ENCODE measurements at places on chromosomes 16 and 17.

DNA sequence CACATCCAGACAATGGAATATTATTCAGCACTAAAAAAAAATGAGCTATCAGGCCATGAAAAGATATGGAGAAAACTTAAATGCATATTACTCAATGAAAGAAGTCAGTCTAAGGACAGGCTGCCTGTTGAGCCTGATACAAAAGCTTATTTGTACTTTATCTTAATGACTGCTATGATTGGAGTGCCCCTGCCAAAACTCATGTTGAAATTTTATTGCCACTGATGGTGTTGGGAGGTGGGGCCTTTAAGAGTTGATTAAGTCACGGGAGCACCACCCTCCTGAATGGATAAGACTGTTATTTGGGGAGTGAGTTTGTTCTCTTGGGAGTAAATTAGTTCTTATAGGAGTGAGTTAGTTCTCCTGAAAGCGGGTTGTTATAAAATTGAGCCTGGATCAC is 9.9 kb downstream of the C17orf67 start:
- no peak for DNase-seq

- no peak for DNase-seq
Measured at GRCh38 chr17:73729101-73729500, 84.9 kb upstream of the SDK2 start.

DNA sequence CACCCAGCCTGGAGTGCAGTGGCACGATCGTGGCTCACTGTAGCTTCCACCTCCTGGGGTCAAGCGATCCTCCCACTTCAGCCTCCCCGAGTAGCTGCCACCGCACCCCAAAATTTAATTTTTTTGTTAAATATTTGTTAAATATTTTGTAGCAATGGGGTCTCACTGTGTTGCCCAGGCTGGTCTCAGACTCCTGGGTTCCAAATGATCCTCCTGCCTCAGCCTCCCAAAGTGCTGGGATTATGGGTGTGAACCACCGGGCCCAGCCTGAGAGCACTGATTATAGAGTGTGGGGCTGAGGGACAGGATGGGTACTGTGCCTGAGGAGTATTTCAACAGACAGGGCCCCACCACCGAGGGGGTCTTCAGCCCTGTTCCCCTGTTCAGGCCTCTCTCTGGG is 35.6 kb downstream of the TPSG1 start:
- DNase-seq = no peak

- DNase-seq = no peak
Measured at GRCh38 chr17:64236827-64237403, 26.1 kb downstream of the TEX2 start.

DNA sequence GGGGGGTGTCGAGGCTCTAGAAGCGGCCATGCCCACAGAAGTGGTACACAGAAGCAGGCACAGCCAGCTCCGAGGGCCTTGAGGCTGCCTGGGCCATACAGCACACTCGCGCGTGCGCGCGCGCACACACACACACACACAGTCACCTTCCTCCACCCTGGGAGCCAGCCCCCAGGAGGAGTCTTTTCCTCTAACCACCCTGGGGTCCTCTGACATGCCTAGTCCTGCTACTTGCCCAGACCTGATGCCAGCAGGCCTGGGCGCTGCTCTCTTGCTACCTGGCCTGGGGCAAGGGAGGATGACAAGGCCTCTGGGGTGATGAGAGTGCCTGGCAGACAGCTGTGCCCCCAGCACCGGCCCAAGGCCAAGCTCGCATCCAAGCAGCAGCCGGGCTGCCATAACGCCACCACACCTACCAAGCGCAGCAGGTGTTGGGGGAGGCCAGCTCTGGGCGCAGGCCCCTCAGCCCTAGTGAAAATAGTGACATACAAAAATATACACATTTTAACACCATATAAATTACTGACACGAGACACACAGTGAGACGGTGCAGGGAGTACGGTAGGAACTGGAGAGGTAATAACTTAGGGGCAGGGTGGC is 41.1 kb downstream of the TSC2 start:
- no peak for DNase-seq

DNA sequence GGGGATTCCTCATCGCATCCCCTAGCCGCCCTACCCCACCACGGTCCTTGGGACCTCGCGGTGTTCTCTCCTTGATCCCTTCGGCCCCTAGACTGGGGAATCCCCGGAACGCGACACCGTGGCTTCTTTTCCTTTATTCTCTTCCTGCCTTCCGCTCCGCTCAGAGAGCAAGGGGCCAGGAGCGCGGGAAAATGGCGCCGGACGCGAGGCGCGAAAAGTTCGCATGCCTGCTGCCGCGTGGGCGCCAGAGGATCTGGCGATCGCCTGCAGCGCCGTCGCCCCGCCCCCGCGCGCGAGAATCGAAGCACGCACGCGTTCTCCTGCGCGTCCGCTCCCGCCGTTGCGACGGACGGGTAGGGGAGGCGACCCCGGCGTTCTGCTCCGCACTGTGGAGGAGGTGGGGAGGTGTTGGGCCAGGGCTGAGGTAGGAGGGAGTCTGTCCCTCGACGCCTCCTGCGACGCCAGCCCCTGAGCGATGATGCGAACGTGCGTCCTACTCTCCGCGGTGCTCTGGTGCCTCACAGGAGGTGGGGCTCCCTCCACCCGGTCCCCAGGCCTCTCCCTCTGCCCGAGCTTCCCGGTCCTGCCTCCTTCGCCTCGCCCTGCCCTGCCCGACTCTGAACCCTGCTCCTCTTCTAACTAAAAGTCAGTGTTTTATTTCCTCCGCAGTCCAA is at the start of gene ZPBP2:
Gene ZPBP2, plus strand, starts transcription at position 323 of the 674 bp plus-strand sequence. Its CDS starts 153 bp downstream, at position 476.
- DNase-seq = no peak

DNA sequence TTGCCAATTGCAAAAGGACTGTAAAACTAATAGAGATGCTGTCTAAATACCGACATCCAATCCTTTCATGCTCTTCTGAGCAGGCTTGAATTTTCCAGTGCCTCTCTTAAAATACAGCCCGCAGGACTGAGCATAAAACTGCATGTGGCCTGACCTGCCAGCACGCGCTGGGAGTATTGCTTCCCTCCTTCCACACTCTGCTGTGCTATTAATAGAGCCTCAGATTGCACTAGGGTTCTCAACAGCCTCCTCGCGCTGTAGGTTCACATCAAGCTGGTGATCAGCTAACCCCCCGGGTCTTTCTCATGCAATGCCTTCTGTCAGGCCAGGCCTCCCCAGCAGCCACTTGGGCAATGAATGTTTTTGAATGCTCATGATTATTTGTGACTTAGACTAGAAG is 14.2 kb upstream of the MSI2 start:
- DNase-seq = no peak

GRCh38 chr17:48113201-48113676 is 5.7 kb downstream of the SNX11 start:
- no peak for DNase-seq

DNA sequence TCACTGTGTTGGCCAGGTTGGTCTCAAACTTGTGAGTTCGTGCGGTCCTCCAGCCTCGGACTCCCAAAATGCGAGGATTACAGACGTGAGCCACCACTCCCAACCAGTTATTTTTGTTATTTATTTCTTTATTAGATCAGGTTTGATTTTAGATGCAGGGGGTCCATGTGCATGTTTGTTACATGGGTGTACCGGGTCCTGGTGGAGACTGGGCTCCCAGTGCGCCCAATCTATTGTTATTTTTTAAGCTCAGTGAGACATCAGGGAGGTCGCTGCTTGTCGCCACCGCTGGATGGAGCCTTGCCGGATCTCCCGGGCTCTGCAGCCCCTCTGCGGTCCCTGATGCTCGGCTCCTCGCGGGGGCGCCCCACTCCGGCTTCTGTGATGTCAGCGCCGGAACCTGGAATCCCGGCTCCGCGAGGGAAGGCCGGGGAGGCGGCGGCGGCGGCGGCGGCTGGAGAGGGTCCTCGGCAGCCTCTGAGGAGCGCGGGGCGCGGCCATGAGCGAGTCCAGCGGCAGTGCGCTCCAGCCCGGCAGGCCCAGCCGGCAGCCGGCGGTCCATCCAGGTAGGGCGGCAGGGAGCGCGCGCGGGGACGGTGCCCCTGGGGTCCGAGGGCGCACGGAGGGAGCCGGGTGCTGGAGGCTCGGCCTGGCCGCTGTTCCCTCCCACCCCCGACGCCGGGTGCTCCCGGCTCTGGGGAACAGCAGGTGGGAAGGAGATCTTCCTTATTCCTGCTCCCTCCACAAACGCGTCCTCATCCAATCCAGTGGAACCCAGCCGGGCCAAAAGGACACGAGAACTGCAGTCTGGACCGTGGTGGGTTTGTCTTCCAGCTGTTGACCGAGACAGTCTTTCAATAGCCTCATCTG is at the start of gene TMC7:
Gene TMC7, plus strand, starts transcription at position 370 of the 870 bp plus-strand sequence. Its CDS starts 130 bp downstream, at position 500.
- no peak for DNase-seq

DNA sequence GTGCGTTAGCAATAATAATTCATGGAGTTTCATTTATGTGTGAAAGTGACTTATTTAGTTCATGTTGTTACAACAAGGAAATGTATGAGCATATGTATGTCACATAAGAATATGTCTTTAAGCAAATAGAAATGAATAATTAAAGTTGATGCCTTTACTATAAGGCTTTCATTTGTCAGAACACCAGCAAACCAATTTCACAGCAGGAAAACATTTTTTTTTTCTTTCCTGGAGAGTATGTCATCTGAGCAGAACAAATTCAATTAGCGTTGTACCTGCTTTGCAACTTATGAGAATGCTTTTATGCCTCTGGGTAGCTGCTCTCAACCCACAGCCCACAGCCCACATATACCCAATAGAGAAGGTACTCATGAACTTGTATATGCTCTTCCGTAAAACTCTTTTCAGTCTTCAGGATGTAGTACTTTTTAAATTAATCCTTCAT is 26.3 kb upstream of the APOH start:
- no peak for DNase-seq

- peak; percentile 78 for DNase-seq
Measured at GRCh38 chr16:3880623-3881498, at the start of gene CREBBP. TSS of gene CREBBP (minus strand) at chr16:3880713. CDS start at chr16:3879916, 797 bp downstream.

DNA sequence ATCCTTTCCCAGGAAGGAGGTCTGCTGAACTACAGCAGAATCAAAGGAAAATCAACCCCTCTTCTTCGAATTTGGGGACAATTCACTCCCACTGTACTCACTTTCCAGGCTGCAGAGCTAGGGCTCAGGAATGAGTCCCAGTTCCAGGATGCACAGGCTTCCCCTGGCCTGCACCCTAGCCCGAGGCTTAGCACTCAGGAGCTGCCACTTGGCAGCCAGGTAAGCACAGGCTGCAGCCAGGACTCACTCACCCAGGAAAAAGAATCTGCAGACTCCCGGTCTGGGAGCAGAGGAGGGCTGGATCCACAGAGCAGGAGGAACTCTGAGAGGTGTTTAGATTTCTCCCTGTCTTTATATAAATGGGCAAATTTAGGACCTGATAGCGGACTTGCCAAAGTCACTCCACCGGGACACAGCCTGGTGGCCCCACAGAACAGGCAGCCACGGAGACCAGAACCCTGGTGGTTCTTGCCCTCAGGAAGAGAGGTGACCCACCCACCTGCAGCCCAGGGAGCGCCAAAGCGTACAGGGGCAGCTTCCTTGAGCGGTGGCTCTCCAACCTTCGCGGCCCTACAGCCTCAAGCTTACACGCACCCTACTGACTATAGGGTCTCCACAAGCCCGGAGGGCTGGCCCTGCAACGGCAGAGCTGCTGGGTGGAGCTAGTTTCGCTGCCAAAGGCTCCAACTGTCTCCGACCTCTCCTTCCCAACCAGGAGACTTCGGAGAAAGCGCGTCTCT is 4.8 kb downstream of the CBLN1 start:
- no peak for DNase-seq

- DNase-seq = no peak
Measured at GRCh38 chr16:1331712-1332617, 1.5 kb upstream of the BAIAP3 start.

- DNase-seq = no peak
Measured at GRCh38 chr16:58425756-58426494, 33.7 kb downstream of the GINS3 start.

- DNase-seq = no peak
Measured at GRCh38 chr16:9567666-9568065, 476.2 kb downstream of the HAPSTR1 start.

- no peak for DNase-seq
Measured at GRCh38 chr17:69433093-69433492, 18.6 kb downstream of the MAP2K6 start.

GRCh38 chr16:68936736-68937631 is 93.7 kb downstream of the TANGO6 start:
- DNase-seq = no peak

DNA sequence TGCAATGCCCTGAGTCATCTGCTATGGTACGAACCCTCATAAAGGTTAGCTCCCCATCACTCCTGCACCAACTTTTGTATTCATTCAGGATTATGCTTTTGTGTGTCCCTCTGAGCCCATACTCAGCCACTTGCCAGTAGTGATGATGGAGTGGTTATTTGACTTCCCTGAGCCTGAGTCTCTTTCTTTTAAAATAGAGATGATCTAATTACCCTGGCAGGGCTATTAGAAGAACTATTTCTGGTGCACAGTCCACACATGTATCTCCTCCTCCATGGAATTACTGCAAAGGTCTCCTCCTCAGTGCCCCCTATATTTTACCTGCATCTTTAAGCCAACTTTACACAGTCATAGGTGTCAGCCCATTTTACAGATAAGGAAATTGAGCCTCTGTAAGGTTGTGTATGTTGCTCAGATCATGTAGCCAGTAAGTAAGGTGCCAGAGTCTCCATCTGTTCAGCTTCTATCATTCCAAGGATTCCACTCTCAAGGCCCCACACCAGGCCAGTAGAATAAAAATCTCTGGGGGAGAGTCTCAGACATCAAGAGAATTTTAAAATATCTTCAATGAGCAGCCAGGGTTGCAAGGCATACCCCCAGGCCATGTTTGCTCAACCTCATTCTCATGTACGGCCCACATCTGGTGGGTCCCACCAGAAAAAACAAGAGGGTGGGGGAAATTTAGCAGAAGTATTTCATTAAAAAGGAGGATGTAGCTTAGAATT is 333.7 kb upstream of the HSBP1 start:
- DNase-seq = no peak

- DNase-seq = no peak
Measured at GRCh38 chr17:9487406-9487805, 88.2 kb downstream of the STX8 start.

- no peak for DNase-seq
Measured at GRCh38 chr16:70253291-70254106, 1.8 kb upstream of the EXOSC6 start.

DNA sequence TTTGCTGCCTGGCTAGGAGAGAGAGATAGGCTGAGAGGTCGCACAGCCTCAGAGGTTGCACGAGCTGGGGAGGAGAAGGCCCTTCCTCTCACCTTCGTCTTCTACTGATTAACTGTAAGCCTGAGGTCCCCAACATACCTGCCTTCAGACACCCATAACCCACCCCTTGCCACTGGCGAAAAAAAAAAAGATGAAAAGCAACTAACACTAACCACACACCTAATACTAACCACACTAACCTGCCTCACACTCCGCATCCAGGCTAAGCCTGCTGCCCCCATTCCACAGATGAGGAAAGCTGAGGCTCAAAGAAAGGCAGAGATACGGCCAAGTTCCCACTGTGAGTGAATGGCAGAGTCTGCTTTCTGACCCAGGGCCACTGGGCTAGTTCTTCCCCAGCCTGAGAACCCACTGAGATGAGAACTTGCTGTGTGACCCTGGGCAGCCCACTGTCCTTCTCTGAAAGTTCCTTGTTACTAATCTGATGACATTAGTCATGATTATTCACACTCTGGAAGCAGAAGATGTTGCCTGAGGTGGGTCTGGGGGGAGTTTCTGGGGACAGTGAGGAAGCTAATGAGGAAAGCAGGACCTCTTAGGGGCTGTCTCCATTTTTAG is 4.6 kb downstream of the IL21R start:
- DNase-seq = no peak

Data from stimulated activated CD4-positive, alpha-beta T cell treated with anti-CD3 and anti-CD28 coated beads, Interleukin-1b, Interleukin-23, amount 100 ng/mL, for 1 hour (primary cell).